ENCODE measurements at places on chromosomes 3 and 15. TPM values are rescaled to one million over a fixed set of nuclear protein-coding genes. Genes with fewer than 3 reads are reported as not detected.

DNA sequence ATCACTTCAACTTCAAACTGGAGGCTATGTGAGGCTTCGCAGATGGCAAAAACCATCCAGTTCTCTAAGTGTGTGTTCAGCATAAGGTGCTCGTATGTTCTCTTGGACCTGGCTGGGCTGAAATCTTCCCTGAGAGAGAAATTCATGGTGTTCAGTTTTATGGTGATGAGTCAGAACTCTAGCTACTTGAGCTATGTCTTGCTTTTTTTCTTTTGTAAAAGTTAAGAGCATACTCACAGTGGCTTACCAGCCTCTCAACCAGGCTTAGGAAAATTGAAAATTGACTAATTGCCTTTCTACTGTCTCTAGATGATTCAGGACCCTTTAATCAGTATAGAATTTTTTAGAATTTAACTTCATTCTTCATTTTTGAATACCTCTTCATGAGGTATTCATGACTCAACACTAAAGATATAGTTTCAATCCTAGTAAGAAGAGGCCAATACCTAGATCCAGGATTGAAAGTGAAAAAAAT, 617.5 kb downstream of the TBL1XR1 start:
- no peak for DNase-seq
- no peaks in the 10 kb centered on the region for H3K27me3 ChIP-seq
- H3K4me3 ChIP-seq: no peak overlapping the region
- no peak overlapping the region for H3K27ac ChIP-seq

Gene TMEM108
- total RNA-seq: 18.5 TPM

- no peaks in the 10 kb centered on the region for H3K27me3 ChIP-seq
Measured at GRCh38 chr3:78765671-78766485, 1001.9 kb downstream of the ROBO1 start.

DNA sequence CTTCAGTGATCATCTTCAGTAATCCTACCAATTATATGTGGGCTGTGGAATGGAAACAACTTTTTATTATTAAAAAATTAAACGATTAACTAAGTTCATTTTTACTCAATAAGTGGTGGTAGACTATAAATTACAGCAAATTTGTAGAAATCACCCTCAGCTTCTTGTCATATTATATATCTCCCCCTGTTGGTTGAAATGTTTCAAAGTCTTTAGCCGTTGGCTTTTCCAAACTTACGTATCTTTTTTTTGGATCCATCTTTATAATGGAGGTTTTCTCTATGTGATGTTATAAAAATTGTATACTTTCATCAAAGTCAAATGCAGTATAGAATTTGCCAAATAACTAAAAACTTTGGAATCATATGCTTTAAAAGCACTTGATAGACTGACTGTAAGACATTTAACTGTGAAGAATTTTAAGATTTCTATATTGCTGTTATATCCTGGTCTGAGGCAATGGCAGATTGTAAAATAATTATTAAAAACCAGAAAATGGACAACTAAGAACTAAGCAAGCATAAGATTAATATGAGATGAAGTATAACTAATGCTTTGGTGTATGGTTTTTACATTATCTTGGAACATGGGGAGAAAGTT, 44.7 kb downstream of the ATP11B start:
- no peak overlapping the region for H3K27ac ChIP-seq
- H3K27me3 ChIP-seq: no peaks in the 10 kb centered on the region

Gene GNAT1
- not detected for total RNA-seq

DNA sequence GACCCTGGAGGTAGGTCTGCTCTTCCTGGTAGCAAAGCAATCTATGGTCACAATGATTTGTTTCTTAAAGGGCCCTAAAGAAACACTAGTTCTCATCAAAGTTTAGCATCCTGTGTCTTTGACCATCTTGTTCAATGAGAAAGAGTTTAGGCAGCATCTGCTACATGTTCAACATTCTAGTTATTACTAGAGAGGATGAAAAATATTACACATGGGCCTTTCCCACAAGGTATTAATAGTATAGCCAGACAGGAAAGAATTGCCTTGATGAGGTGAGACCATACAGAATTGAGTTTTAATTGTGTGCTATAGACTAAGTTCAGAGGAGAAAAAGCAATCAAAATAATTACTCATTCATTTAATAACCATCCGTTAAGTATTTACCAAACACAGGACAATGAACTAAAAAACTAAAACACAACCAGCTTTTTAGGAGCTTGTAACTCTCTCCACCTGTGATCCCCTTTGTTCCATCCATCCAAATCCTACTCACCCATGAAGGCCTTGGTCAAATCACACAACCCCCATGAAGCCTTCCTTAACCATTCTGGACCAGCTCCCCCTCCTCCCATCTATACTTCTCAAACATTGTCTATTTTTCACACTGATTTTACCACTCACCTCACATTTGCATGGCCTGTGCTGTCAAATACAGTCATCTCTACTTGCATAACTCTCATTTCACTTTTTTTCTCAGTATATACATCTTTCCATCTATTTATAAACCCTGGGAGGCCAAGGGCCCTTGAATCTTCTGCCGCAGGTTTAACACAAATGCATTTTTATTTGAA, 122.9 kb downstream of the RORA start:
- H3K36me3 ChIP-seq: no peaks in the 10 kb centered on the region
- no peaks in the 10 kb centered on the region for H3K27me3 ChIP-seq
- no peak overlapping the region for H3K4me3 ChIP-seq
- H3K4me1 ChIP-seq: no peaks in the 10 kb centered on the region

GRCh38 chr3:105700575-105700974, 168.2 kb downstream of the CBLB start:
- DNase-seq: no peak
- H3K27me3 ChIP-seq: no peaks in the 10 kb centered on the region
- peaks cover 34% of the 10 kb centered on the region for H3K36me3 ChIP-seq
- no peak overlapping the region for H3K4me3 ChIP-seq
- H3K4me1 ChIP-seq: no peaks in the 10 kb centered on the region

Gene TFDP2
- 31.2 TPM for total RNA-seq

Gene DPPA2
- not detected for total RNA-seq

Gene LIPC
- 0.76 TPM for total RNA-seq

Gene SEMA3F
- 56.2 TPM for total RNA-seq

DNA sequence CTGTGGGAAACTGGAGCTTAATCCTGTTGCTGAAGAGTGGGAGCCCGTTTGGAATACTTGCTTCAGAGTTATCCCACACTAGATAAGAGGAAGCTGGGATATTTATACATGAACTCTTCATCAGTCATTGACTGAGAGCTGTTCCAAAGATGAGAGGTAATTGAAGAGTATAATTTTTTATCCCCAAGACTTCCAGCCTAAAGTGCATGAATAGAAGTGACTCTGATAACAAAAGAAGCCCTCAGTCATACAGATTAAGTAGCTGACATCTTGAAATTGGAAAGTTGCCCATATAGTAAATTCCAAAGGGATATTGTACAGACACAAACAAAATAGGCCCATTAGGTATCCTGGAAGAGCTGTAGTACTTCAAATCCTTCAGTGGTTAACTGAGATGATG, 268.0 kb downstream of the EPHA3 start:
- H3K4me3 ChIP-seq: no peak overlapping the region
- no peak for DNase-seq
- H3K27ac ChIP-seq: no peak overlapping the region
- no peaks in the 10 kb centered on the region for H3K27me3 ChIP-seq
- H3K4me1 ChIP-seq: no peaks in the 10 kb centered on the region
- no peaks in the 10 kb centered on the region for H3K36me3 ChIP-seq

All from left lung (tissue), 14 donors.